Myometrial cell (primary cell): ENCODE measurements at places on chromosomes 7 and 10. TPM values are rescaled to one million over a fixed set of nuclear protein-coding genes. Genes with fewer than 3 reads are reported as not detected.

The IKZF1 gene
- not detected in 2 replicates for total RNA-seq

The ZFAND4 gene
- 5.8 and 7.5 TPM in 2 replicates for total RNA-seq

The IGFBP3 gene
- 13.8 and 15.6 TPM in 2 replicates for total RNA-seq

The FZD8 gene
- 1.8 and 2.0 TPM in 2 replicates for total RNA-seq

The MKX gene
- 6.7 and 7.5 TPM in 2 replicates for total RNA-seq

The CPA2 gene
- total RNA-seq, result 0.89 TPM in 1 of 2 replicates, not detected in the other

The TUBAL3 gene
- total RNA-seq, result not detected in 2 replicates

The GJD4 gene
- total RNA-seq, result not detected in 2 replicates

The DENND2A gene
- 3.4 and 4.0 TPM in 2 replicates for total RNA-seq

The NXPH1 gene
- not detected in 2 replicates for total RNA-seq

The RBM33 gene
- 6.1 and 13.8 TPM in 2 replicates for total RNA-seq

The PLEKHS1 gene
- not detected in 2 replicates for total RNA-seq

The NPS gene
- not detected in 2 replicates for total RNA-seq

The GFRA1 gene
- under 0.01 and 0.18 TPM in 2 replicates for total RNA-seq

The H2BK1 gene
- not detected in 2 replicates for total RNA-seq
